ENCODE measurements at places on chromosomes 2 and 18.

DNA sequence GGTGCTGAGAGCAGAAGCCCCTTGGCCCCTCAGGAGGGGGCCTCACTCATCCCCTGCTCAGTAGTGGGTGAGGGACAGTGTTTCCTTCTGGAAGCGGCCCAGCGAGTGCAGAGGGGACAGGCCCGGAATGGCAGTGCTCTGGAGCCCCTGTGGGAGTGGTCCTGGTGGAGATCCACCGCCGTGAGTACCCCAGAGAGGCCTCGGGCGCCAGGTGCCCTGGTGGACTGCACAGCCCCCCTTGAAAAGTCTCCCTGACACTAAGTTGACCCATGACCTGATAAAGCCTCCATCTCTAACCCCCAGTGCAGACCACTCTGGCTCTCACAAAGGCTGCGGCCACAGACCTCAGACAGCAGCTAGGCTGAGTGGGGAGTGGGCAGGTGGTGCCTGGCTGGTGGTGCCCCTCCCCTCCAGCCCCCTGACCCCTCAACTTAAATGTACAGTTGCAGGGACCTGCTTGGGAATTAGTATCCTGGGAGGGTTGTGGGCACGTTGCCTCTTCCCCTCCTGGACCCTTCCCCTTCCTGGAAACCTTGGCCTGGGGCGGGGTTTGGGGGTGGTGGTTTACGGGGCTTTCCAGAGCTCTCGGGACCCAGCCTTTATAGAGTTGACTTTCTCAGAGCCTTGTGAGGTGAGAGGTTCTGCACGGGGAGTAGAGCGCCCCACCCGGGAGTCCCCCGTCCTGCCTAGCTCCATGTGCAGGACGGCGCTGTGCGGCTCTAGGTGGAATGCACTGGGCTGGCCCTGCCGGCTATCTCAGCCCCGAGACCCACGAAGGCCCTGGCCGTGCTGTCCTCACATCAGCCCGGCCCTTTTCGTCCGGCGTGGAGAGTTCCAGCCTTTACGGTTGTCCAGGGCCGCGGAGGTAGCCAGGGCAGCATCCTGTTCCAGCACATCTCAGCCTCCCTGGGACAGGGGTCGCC, 62.7 kb downstream of the RTP5 start:
- DNase-seq, result no peak
- no peaks in the 10 kb centered on the region for H3K27me3 ChIP-seq
- no peaks in the 10 kb centered on the region for H3K36me3 ChIP-seq
- H3K4me1 ChIP-seq, result no peaks in the 10 kb centered on the region

- no peaks in the 10 kb centered on the region for H3K27me3 ChIP-seq
- DNase-seq, result no peak
- H3K4me3 ChIP-seq, result no peak overlapping the region
- H3K27ac ChIP-seq, result no peak overlapping the region
Measured at GRCh38 chr2:121667618-121668017, 18.4 kb upstream of the CLASP1 start.

GRCh38 chr18:42033137-42033810, 78.2 kb downstream of the PIK3C3 start:
- no peaks in the 10 kb centered on the region for H3K27me3 ChIP-seq
- no peaks in the 10 kb centered on the region for H3K36me3 ChIP-seq
- no peak for DNase-seq
- no peak overlapping the region for H3K4me3 ChIP-seq
- no peak overlapping the region for H3K27ac ChIP-seq
- H3K4me1 ChIP-seq, result no peaks in the 10 kb centered on the region

GRCh38 chr2:28348149-28348567, 44.5 kb upstream of the FOSL2 start:
- H3K36me3 ChIP-seq, result no peaks in the 10 kb centered on the region
- H3K4me1 ChIP-seq, result no peaks in the 10 kb centered on the region
- no peak overlapping the region for H3K4me3 ChIP-seq

DNA sequence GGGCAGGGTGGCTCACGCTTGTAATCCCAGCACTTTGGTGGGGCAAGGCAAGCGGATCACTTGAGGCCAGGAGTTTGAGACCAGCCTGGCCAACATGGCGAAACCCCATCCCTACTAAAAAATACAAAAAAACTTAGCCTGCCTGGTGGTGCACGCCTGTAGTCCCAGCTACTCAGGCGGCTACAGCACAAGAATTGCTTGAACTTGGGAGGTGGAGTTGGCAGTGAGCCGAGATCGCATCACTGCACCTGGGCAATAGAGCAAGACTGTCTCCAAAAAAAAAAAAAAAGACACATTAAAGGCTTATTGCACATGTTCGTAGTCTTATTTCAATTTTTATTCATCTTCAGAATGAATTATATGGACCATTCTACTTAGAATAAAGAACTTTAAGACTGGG, 110.2 kb downstream of the BMPR2 start:
- no peak overlapping the region for H3K27ac ChIP-seq
- no peaks in the 10 kb centered on the region for H3K27me3 ChIP-seq

- no peaks in the 10 kb centered on the region for H3K36me3 ChIP-seq
- DNase-seq, result no peak
- H3K27ac ChIP-seq, result no peak overlapping the region
- no peaks in the 10 kb centered on the region for H3K4me1 ChIP-seq
- H3K4me3 ChIP-seq, result no peak overlapping the region
Measured at GRCh38 chr2:87401726-87402345, 346.1 kb upstream of the PLGLB2 start.

DNA sequence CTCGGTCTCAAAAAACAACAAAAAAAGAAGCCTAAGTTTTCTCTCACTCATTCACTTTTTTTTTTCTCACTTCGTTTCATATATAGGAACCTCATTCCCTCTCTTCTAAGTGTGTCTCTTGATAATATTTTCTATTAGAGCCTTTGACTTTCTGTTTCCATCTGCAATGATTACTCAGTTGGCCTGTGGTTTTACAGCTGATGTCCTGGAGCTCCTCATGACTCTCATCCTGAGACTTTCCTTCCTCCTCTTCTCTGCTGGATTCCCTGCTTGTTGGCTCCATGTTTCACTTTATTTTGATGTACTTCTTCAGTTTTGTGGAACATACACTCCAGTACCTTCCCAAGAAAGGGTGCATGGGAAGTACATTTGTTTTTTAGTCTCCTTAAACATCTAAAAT, 154.2 kb upstream of the GATA6 start:
- H3K4me3 ChIP-seq, result no peak overlapping the region
- H3K36me3 ChIP-seq, result no peaks in the 10 kb centered on the region
- peaks cover 4% of the 10 kb centered on the region for H3K4me1 ChIP-seq
- H3K27ac ChIP-seq, result no peak overlapping the region
- DNase-seq, result no peak

DNA sequence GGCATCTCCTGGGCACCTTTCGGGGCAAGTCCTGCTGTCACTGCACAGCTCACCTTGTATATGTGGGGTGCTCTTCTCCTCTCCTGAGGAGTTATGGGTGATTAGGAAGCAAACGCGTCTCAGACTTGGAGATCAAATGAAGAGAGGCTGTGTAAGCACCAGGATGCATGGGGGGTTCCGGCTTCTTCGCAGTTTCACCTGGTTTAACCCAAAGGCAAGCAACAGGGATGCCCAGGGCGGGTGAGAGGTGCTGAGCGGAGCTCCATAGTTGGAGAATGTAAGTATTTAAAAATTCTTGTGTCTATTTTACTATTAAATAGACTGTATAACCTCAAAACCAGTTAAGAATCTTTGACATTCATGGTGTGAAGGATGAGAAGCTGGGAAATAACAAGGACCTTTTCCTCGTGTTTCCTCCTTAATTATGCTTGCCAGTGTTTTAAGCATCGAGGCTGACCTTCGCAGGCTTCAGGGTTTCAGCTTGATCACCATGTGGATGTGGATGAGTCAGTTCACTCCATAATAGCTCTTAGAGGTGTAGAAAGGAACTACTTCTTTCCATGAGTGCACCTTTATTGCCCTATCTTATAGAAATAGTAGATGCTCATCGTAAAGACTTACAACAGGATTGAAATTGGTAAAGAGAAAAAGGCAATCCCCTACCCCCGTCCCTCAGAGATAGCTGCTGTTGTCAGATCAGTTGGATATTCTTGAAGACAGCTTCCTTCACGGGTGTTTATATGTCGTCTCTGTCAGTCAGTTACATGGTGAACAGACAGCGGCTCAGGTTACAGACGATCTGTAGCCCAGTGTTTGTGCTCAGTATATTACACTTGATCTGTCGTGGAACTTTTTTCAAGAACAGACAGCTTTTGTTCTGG, 201.1 kb downstream of the AGAP1 start:
- H3K4me1 ChIP-seq, result no peaks in the 10 kb centered on the region
- no peak overlapping the region for H3K27ac ChIP-seq
- no peak for DNase-seq
- H3K36me3 ChIP-seq, result no peaks in the 10 kb centered on the region

- peak overlapping the region; percentile 31 for H3K4me3 ChIP-seq
- H3K27ac ChIP-seq, result no peak overlapping the region
- no peaks in the 10 kb centered on the region for H3K4me1 ChIP-seq
- no peaks in the 10 kb centered on the region for H3K27me3 ChIP-seq
- peak; percentile 61 for DNase-seq
Measured at GRCh38 chr2:60556576-60557485, 3.4 kb upstream of the BCL11A start.

- no peak overlapping the region for H3K27ac ChIP-seq
- H3K4me3 ChIP-seq, result no peak overlapping the region
- H3K27me3 ChIP-seq, result no peaks in the 10 kb centered on the region
- no peaks in the 10 kb centered on the region for H3K36me3 ChIP-seq
- no peaks in the 10 kb centered on the region for H3K4me1 ChIP-seq
- DNase-seq, result no peak
Measured at GRCh38 chr2:27897717-27898116, 7.2 kb downstream of the BABAM2 start.

DNA sequence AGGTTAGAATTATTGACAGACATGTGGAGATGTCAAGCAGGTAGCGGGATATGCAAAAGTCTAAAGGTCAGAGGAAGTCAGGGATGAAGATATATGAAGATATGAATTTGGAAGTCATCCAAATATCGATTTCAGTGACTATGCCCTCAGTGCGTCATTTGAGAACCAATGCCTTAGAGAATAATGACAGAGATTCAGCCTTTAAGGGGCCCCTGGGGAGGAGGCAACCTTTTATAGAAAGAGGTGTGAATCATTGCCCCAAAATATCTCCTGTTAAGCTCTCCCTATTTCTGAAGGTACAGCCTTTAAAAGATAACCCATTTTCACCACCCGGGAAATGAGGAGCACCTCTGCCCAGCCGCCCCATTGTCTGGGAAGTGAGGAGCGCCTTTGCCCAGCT, 223.4 kb downstream of the NCKAP5 start:
- H3K4me3 ChIP-seq, result no peak overlapping the region
- no peaks in the 10 kb centered on the region for H3K4me1 ChIP-seq
- H3K27ac ChIP-seq, result no peak overlapping the region
- no peaks in the 10 kb centered on the region for H3K27me3 ChIP-seq
- H3K36me3 ChIP-seq, result no peaks in the 10 kb centered on the region

GRCh38 chr18:57705011-57705410, 83.4 kb upstream of the NARS1 start:
- DNase-seq, result no peak
- H3K36me3 ChIP-seq, result no peaks in the 10 kb centered on the region
- H3K4me1 ChIP-seq, result no peaks in the 10 kb centered on the region
- no peaks in the 10 kb centered on the region for H3K27me3 ChIP-seq
- H3K27ac ChIP-seq, result no peak overlapping the region

GRCh38 chr2:108418416-108418815, 30.6 kb upstream of the GCC2 start:
- no peak for DNase-seq
- H3K27ac ChIP-seq, result no peak overlapping the region
- H3K36me3 ChIP-seq, result no peaks in the 10 kb centered on the region

GRCh38 chr2:138948070-138948539, 167.9 kb upstream of the NXPH2 start:
- H3K27ac ChIP-seq, result no peak overlapping the region
- no peak overlapping the region for H3K4me3 ChIP-seq
- H3K4me1 ChIP-seq, result peaks cover 4% of the 10 kb centered on the region
- peak; percentile 70 for DNase-seq

GRCh38 chr18:55587418-55588110, 428 bp downstream of the TCF4 start:
- peak overlapping the region; percentile 93 for H3K27ac ChIP-seq
- H3K36me3 ChIP-seq, result no peaks in the 10 kb centered on the region
- DNase-seq, result peak; percentile 66
- H3K27me3 ChIP-seq, result no peaks in the 10 kb centered on the region

GRCh38 chr2:184692141-184692734, 93.9 kb downstream of the ZNF804A start:
- H3K27me3 ChIP-seq, result no peaks in the 10 kb centered on the region
- H3K27ac ChIP-seq, result no peak overlapping the region
- no peaks in the 10 kb centered on the region for H3K36me3 ChIP-seq
- no peaks in the 10 kb centered on the region for H3K4me1 ChIP-seq

GRCh38 chr2:127561371-127561770, 25.9 kb downstream of the MYO7B start:
- H3K4me1 ChIP-seq, result no peaks in the 10 kb centered on the region
- H3K36me3 ChIP-seq, result no peaks in the 10 kb centered on the region
- H3K27me3 ChIP-seq, result no peaks in the 10 kb centered on the region
- DNase-seq, result no peak

- H3K27ac ChIP-seq, result no peak overlapping the region
- H3K4me1 ChIP-seq, result peaks cover 8% of the 10 kb centered on the region
- H3K36me3 ChIP-seq, result no peaks in the 10 kb centered on the region
Measured at GRCh38 chr18:11989966-11990380, 8.7 kb downstream of the IMPA2 start.

DNA sequence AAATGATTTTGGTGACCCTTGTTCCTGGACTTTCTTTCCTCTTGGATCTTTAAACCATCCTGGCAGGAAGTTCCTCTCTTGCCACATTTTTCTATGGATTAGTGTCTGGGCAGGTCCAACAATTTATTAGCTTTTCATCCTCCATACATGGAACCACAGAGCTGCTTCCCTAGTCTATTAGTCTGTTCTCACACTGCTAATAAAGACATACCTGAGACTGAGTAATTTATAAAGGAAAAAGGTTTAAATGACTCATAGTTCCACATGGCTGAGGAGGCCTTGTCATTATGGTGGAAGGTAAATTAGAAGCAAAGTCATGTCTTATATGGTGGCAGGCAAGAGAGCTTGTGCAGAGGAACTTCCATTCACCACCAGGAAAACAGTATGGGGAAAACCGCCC, 122.9 kb downstream of the DDX1 start:
- no peaks in the 10 kb centered on the region for H3K4me1 ChIP-seq
- DNase-seq, result no peak
- H3K36me3 ChIP-seq, result no peaks in the 10 kb centered on the region
- no peaks in the 10 kb centered on the region for H3K27me3 ChIP-seq
- no peak overlapping the region for H3K4me3 ChIP-seq

DNA sequence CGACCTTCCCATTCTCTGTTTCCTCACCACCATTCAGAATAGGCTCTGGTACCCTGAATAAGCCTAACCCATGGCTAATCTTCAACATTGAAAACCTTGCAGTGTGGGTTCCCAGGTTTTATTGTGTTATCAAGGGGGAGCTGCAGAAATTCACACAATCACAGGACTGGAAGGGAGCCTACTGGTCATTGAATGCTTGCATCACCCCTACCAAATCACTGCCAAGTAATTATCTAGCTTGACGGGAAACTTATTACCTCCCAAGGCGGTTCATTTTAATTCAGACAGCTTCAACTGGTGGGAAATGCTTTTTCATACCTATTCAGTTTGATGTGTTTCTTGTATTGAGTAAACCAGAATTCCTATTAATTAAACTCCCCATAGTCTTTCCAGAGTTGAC, 33.6 kb upstream of the EFEMP1 start:
- no peaks in the 10 kb centered on the region for H3K36me3 ChIP-seq
- DNase-seq, result no peak
- no peaks in the 10 kb centered on the region for H3K27me3 ChIP-seq
- no peak overlapping the region for H3K4me3 ChIP-seq
